ENCODE measurements at places on chromosomes 7 and 10.

DNA sequence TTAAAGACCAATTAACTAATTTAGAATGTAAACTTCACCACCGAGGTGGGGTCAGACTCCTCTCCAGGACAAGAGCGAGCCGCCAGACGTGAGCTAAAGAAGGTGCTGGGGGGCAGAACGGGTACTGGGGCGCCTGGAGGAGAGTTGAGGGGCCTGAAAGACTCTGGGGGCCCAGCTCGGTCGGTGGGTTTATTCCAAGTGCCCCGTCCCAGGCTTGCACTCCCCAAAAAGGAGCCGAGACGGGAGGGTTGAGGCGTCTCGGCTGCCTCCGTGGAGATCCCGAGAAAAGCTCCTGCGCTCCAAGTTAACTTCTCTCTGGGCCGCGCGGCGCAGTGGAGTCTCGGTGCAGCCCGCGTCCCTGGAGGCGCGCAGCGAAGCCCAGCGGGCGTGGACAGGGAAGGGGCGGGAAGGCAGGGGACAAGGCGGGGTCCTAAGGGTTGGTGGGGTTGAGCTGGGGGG, 553.3 kb downstream of the TFEC start:
- DNase-seq: peak; percentile 55

DNA sequence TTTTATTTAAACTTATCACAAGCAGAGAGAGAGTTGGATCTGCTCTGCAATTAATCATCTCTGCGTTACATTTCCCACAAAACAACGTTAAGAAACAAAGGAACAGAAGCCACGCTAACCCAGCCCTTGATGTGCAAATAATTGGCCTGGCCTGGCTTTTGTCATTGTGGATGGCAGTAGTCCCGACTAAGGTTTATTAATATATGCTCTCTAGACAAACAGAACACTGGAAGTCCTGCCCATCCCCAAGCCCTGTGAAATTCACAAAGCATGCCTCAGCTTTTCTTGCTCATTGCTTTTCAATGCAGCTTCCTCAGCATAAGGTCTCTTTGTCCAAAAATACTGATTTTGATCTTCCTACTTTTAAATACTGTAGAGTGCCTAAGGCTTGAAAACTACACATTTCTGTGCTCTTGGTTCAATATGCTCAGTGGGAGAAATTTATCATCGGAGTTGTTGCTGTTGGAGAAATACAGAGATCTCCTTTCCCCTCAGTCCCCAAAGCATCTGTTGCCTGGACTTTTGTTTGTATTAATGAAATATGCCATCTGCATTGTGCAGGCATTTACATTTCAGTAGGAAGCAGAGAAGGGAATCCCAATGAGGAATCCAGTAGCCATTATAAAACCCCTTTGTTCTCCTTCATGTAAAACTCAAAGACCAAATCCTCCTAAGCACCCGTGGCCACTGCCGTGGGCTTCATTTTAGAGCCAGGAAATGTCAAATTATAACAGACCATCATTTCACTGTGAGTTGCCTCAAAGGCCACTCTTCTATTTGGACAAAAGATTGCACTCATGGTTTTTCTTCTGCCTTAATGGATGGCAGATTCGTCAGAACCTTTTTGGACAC, 61.1 kb downstream of the SORCS1 start:
- no peak for DNase-seq

GRCh38 chr10:51532044-51532443, 167.4 kb downstream of the CSTF2T start:
- no peak for DNase-seq

GRCh38 chr10:12873172-12873571, 128.3 kb downstream of the CCDC3 start:
- no peak for DNase-seq

- DNase-seq: peak; percentile 55
Observed at GRCh38 chr7:123624527-123625183, 23.0 kb downstream of the ASB15 start.

- DNase-seq: no peak
Observed at GRCh38 chr7:22832401-22832800, 9.8 kb upstream of the TOMM7 start.

GRCh38 chr7:20208651-20209307, 8.4 kb downstream of the MACC1 start:
- DNase-seq: no peak

DNA sequence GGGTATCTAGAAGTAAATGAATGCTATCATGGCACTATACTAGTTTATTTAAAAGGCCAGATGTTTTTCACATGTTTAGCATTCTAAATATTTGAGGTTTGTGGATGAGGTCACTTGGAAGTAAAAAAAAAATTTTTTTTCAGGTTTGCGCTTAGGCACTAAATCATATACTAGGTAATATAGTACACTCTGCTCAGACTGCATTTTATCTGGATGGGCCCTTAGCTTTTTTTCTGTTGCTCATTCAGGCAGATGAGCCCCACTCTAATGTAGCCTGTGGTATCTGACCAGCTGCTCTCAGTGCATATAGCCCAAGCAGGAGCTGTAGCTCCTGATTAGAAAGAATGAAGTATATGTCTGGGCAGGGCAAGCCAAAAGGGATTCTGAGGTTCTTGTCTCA, 210.1 kb downstream of the AUTS2 start:
- DNase-seq: no peak

DNA sequence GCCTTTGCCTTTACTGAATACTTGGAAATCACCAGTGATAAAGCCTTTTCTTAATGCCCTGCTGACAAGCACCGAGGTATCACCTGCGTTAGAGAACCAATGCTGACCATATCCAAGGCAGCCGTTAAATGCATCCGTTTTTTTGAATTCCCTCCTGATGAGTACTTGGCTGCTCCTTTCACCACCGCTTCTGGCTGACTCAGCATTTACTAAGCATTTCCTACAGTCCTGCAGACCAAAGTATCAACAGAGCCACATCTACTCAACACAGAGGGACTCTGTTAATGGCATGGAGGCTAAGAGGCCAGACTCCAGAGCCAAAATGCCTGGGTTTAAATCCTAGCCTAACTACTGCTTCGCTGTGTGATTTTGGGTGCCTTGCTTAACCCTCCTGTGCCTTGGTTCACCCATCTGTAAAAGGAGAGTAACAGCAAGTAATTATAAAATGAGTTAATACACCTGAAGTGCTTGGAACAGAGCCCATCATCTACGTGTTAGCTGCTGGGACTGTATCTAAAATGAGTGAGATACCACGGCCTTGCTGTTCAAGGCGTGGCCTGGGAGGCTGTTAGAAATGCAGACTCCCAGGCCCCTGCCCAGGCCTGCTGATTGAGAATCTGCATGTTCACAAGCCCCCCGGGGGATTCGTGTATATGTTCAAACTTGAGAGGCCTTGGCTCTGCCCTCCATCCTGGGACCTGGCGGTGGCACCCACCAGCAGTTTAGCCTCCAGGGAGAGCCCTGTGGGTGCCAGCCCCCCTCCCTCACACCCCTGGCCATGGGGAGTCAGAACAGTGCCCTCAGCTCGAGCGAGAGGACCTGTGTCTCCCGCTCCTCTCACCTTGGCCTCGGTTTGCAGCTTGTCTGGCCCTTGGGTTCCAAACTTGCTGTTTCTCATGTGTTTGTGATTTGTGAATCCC, 30.8 kb upstream of the EFCAB10 start:
- no peak for DNase-seq

Data from HEK293T (cell line).